ENCODE measurements at places on chromosomes 5 and 9. TPM values are rescaled to one million over a fixed set of nuclear protein-coding genes. Genes with fewer than 3 reads are reported as not detected.

- ATAC-seq: no peak
Observed at GRCh38 chr9:134535171-134535570, 106.4 kb upstream of the COL5A1 start.

DNA sequence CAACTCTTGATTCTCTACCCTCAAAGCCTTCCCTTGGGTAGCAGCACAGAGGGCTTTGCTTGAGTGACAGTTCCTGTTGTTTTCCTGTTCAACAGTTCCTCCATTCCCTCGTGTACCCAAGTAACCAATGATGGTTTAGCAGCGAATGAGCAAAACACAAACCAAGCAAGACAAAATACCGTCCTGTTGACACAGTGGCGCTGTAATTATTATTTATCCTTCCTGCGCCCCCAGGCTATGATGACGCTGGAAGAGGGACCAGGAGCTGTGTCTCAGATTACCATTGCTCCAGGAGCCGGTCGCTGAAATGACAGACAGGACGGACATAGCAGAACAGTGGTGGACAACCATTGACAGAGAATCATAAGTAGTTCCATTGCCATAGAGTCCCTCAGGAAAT is 154.8 kb downstream of the GADD45G start:
- ATAC-seq: no peak

GRCh38 chr9:132288966-132289365 is 65.8 kb downstream of the SETX start:
- ATAC-seq: no peak

DNA sequence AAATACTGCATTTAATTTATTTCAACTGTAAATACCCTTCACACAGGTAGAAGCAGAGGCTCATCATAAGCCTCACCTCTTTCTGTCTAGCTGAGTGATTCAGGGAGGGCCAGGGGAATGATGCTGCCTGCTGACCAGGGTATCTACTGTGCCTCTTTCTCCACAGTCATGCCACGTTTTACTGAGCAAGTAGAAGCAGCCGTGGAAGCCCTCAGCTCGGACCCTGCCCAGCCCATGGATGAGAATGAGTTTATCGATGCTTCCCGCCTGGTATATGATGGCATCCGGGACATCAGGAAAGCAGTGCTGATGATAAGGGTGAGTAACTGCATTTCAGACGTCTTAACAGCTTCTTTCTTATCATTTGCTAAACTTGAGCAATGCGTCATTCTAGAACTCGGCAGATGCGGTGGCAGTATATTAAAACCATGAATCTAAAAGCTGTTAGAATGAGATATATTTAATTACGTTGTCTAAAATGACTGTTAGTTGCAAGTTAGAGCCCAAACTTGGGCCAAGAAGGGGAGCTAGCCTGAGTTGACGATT is 50.0 kb upstream of the LRRTM2 start:
- no peak for ATAC-seq

DNA sequence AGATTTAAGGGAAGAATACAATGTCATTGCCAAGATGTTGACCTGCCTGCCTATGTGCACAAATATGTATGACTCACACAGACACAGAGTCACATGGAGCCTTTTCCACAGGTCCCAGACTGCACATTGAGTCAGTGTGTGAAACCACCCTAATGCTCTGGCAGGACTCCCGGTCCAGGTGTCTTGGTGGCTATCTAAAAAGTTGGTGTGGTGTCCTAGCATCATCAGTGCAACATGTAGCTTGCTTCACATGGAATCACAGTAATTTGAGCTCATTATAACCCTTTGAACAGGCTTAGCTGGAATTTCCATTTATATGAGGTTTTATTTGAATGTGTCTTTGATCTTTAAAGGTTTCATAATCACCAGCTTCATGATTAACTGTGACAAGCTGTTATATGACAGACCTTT is 10.7 kb downstream of the IFNA5 start:
- ATAC-seq: peak; percentile 99

GRCh38 chr5:1548702-1549474 is 25.1 kb upstream of the LPCAT1 start:
- no peak for ATAC-seq

DNA sequence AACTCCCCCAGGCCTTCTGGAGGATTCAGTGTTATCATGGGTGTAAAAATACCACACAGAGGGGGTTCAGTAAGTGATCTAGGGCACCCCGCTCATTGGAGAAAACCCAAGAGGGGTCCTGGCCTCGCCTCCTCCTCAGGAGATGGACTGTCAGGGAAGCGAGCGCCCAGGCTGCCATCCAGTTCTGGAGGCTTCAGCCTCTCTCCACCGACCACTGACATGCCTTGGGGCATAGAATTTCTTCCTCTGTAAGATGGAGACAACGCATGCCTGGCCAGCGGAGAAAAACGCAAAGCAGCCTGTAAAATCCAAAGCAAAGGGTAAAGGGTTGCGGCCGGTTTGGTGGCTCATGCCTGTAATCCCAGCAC is 165.4 kb downstream of the COL23A1 start:
- ATAC-seq: no peak

- ATAC-seq: no peak
Observed at GRCh38 chr9:108869092-108869725, 7.1 kb downstream of the ACTL7A start.

GRCh38 chr5:172874647-172875504 is 40.8 kb downstream of the ERGIC1 start:
- ATAC-seq: no peak

DNA sequence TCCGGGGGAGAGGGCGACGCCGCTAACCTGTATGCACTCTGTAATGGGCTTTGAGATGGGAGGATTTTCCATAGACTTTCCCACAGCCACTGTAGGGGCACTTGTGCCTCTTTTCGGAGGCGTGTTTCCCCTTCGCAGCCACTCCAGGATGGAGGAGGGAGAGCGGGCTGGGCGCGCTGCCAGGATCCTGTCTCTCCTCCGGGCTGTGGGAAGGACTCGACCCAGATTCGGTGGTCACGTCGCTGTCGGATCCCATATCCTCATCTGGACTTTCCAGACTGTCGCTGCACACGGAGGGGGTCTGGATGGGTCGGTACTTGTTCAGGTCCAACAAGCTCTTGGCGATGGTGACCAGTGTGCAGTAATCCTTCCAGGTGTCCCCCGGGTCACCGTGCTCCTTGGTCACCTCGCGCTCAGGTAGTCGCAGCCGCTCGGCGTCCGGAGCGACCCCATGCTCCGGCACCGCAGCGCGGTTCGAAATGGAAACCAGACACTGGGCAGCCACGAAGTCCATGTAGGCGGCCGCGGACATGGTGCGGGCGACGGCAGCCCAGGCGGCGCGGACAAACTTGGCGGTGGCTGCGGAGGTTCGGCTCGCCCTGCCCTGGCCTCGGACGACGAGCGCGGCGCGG is 1.5 kb downstream of the KLF9 start:
- ATAC-seq: peak; percentile 42

GRCh38 chr5:107135391-107135790 is 535.3 kb downstream of the EFNA5 start:
- ATAC-seq: no peak

GRCh38 chr5:150055326-150056074 is 30.9 kb downstream of the CSF1R start:
- ATAC-seq: no peak

- no peak for ATAC-seq
Observed at GRCh38 chr5:149143470-149143869, 2.2 kb downstream of the ABLIM3 start.

DNA sequence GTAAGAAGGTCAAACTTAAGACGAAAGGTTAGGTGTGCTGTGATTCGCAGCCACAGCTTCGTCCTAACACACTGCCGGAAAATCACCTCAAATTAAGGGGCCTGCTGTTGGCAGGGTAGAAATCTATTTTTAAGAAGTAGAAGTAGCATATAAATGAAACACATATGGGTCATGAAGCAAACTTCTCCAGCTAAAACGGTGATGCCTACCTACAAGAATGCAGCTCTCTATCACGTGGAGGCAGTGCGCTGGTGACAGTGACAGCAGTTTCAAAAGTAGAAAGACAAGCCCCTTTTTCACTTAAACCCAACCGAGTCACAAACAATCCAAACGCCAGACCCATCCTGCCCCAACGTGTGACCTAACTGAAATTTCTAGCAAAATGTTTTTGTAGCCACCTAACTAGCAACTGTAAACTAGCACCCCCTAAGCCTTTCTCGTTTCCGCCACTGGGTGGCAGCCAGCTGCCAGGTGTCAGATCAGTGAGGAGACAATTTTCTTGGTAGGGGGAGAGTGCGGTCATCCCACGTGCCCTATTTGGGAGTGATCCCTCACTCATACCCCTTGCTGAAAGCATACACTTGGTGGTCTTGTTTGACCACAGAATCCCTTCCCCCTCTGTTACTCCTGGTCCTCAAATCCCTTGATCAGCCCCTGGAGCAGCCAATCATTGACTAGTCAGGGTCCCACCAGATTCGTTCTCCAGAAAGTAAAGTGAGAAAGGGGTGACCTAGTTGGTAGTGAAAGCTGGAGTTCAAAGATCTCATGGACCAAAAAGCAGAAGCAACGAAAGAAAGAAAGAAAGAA is 71.8 kb upstream of the MAMDC2 start:
- peak; percentile 64 for ATAC-seq

GRCh38 chr5:122141751-122142150 is 12.4 kb downstream of the ZNF474 start:
- no peak for ATAC-seq

The LRRC70 gene
- 0.16 TPM for total RNA-seq

The MLANA gene
- not detected for total RNA-seq

The DHFR gene
- total RNA-seq: 15.2 TPM

The MAT2B gene
- total RNA-seq: 32.5 TPM

Measured in esophagus mucosa (tissue), 1 donor.